ENCODE measurements at places on chromosomes 4 and X. TPM values are rescaled to one million over a fixed set of nuclear protein-coding genes. Genes with fewer than 3 reads are reported as not detected.

Gene SERTM2
- polyA plus RNA-seq: 0.02 TPM

Gene DIAPH2
- polyA plus RNA-seq: 6.8 TPM

Gene LEF1
- polyA plus RNA-seq: 1.2 TPM

Gene VSIG1
- polyA plus RNA-seq: 0.22 TPM

Gene SSX4
- polyA plus RNA-seq: not detected

Gene MYL5
- polyA plus RNA-seq: 12.3 TPM

Gene LSM6
- polyA plus RNA-seq: 17.6 TPM

Gene ARMCX2
- 78.4 TPM for polyA plus RNA-seq

Gene KIF4A
- polyA plus RNA-seq: 8.8 TPM

Measured in AG04450 (cell line).